CD4-positive, alpha-beta T cell treated with Interleukin-4 for 1 hour (primary cell): ENCODE measurements at places on chromosomes 16 and 17.

DNA sequence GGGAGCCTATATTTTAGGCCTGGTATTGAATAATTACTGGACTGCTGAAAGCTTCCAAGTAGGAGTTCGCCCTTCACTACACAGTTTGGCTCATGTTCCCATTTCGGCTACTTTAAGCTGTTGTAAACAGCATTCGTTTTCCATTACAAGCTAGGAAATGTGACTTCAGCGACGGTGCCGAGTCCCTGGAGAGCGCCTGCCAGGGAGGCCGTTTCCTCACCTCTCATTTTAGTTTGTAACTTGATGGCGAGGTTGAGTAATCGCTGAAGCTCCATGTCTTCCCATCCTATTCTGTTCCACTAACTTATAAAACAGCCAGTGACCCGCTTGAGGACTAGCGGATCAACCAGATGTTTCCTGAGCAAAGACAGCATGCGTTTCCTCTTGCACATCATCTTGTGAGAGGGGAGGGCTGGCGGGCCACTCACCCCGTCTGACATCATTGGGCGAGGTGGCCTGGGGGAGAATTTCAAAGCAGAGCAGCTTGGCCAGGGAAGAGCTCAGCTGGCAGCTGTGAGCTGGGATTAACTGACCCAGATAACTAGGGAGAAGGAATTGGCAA, 32.9 kb downstream of the PCTP start:
- no peak for DNase-seq

GRCh38 chr17:82215095-82215971, 2.7 kb upstream of the CCDC57 start:
- no peak for DNase-seq

GRCh38 chr17:13635951-13636350, 34.2 kb upstream of the HS3ST3A1 start:
- no peak for DNase-seq

GRCh38 chr16:61945511-61945910, 90.7 kb downstream of the CDH8 start:
- DNase-seq: no peak

DNA sequence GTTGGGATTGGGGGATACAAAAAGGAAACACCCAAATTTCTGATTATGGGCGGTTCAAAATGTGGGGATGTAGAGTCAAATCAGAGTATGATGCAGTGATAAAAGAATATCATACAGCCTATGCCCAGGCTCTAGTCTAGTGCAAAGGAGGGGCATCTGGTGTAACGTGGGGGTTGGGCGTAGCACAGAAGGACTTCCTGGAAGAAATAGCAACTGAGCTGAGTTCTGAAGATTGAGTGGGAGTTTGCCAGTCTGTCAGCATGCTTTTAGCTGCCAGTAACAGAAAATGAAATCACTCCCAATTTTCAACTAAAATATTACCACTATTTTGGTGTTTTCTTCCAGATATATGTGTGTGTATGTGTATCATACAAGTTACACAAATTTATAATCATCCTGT, 196.9 kb downstream of the SPECC1 start:
- no peak for DNase-seq

DNA sequence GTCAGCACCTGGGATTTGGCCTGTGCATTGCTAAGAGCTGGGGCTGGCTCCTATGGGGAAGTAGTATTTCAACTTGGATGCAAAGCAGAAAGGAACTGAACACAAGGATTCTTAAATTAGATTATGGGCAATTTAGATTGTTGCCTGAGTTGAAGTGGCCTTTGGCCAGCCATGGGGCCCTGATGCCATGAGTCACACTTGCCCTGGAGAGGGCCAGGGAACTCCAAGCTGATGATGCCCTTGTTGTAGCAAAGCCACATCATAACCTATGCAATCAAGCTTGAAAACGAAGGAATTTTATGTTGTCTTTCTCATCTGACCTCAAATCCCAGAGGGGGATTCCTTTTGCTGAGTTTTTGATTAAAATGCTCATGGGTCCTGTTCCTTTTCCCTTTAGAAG, 3.9 kb upstream of the SPATA32 start:
- no peak for DNase-seq

DNA sequence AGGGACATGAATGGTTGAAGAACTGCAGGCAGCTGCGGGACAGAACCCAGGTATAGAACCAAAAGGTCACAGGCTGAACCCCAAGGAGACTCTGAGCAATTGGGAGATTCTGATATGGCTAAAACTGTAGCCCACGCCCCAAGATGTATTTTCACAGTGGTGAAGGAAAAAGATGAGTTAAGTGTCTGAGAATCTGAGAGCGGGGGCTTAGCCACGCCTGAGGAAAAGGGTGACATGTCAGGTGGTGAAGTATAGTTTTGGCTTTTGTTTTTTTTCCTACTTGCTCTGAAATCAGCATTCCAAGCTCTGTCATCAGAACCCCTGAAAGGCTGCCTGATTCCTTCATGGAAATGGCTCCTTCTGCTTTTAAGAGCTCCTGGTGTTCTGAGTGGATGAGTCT, 73.3 kb downstream of the AKAP1 start:
- no peak for DNase-seq

DNA sequence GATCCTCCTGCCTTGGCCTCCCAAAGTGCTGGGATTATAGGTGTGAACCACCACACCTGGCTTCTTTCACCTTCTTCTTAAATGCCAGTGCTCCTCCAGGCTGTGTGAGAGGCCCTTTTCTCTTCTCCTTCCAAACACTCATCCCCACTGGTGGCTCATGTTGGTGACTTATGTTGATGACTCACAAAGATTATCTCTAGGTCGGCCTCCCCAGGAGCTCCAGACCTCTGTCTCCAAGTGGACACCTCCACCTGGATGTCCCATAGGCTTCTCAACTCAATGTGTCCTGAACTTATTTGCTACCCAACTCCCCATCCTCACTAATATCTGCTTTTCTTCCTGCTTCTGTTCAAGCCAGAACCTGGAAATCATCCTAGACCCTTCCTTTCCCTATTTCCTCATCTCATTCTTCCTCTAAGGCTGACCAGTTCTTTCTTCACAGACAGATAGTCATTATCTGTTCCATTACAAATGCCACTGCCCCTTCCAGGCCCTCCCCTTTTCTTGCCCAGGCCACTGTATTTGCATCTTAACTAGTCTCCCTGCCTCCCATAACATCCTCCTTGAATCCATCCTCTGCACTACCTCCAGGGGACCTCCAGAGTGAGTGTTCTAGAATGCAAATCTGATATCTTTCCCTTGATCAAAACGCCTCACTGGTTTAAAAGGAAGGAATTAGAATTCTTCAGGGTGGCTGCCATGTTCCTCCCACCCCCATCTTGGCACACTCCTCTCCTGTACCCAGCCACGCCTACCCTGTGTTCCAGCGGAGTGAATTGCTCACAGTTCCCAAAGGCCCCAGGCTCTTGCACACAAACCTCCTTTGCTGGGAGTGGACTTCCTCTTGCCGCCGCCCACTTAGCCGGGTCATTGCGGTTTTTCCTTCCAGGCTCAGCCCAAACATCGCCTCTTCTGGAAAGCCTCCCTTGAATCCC, 34.8 kb upstream of the FBXO47 start:
- peak; percentile 53 for DNase-seq

DNA sequence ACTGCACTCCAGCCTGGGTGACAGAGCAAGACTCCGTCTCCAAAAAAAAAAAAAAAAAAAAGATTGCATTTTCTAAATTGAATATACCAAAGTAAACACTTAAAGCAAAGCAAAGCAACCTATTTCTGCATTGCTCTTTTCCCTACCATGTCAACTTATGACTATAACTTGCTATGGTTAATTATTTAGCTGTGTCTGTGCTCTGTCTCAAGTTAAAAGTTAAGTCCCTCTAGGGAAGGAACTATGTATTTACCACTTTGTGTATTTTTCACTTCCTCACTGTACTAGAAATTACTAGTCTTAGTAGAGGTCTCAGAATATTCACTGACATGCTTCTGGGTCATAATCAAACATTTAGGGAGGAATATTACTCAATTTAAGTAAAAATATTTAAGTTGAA, 711.7 kb upstream of the SOX9 start:
- DNase-seq: no peak

DNA sequence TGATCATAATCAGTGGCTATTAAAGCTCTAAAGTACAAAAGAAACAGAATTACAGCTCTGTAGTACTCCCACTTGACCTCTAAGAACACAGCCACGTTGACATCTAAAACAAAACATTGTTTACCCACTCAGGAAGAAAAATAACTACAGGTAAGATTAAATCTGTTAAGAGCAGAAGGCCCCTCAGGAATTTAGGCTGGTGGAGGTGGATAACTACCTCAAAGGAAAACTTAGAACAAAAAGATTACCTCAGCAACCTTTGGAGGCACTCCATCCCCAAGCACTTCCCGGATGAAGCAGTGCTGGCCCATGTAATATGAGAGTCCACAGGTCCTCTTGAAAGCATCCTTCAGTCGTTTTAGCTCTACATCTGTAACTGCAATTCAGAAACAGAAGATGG, 46.7 kb downstream of the USP32 start:
- no peak for DNase-seq

DNA sequence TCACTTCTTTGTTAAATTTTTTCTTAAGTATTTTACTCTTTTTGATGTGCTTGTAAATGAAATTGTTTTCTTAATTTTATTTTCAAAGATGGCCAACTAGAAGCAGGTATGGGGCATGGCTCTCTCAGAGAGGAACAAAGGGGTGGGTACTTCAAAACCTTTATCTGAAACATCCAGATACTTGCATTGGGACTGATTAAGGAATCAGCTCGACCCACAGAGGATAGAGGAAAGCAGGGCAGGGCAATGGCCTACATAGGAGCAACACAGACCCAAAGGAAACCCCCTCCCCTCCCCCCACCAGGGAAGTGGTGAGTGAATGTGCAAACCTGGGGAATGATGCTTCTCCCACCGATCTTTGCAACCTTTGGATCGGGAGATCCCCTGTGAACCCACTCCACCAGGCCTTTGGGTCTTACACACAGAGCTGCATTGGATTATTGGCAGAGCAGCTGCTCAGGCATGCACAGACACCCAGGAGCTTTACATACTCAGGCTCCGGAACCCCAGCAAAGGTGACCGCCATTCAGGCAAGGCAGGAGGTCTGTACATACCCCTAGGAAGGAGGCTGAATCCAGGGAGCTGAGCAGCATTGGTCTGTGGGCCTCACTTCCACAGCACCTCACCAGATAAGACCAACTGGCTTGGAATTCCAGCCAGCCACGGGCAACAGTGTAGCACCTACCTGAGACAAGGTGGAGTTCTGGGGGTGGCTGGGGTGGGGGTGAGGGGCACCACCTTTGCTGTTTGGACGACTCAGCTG, 3.0 kb upstream of the CCR7 start:
- no peak for DNase-seq

GRCh38 chr16:86708431-86708830, 130.1 kb downstream of the FOXL1 start:
- DNase-seq: no peak

GRCh38 chr16:30757316-30757715, 4.5 kb downstream of the CFAP119 start:
- no peak for DNase-seq

DNA sequence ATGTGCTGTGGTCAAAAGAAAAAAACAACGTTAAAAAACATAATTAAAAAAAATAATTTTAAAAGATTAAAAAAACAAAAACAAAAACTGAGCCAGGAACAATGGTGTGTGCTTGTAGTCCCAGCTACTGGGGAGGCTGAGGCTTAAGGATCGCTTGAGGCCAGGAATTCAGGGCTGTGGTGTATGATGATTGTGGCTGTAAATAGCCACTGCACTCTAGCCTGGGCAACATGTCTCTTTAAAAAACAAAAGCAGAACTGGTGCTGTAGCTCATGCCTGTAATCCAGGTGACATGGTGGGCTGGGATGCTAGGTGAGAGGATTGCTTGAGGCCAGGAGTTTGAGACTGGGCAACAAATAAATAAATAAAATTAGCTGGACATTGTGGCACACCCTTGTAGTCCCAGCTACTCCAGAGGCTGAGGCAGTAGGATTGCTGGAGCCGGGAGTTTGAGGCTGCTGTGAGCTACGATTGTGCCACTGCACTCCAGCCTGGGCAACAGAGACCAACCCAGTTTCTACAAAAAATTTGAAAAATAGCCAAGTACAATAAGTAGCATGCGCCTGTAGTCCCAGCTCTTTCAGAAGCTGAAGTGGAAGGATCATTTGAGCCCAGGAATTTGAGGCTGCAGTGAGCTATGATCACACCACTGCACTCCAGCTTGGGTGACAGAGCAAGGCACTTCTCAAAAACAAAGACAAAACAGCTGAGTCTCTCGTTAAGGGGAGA, 43.6 kb downstream of the NFATC3 start:
- no peak for DNase-seq
